T-helper 2 cell treated with Interferon-gamma antibody and Interleukin-4, amounts not matched to agents 5 μg/mL and 100 μg/mL, for 36 hours (primary cell): ENCODE measurements at places on chromosomes 13 and 19.

GRCh38 chr13:33537676-33538075 lies 252.1 kb upstream of the STARD13 start:
- DNase-seq, result no peak

- peak; percentile 10 for DNase-seq
Observed at GRCh38 chr13:26983543-26984320, 187.9 kb downstream of the USP12 start.

- no peak for DNase-seq
Observed at GRCh38 chr13:78129359-78129758, 210.7 kb upstream of the EDNRB start.

GRCh38 chr19:51146751-51147150 lies 4.7 kb downstream of the SIGLEC7 start:
- DNase-seq, result no peak

DNA sequence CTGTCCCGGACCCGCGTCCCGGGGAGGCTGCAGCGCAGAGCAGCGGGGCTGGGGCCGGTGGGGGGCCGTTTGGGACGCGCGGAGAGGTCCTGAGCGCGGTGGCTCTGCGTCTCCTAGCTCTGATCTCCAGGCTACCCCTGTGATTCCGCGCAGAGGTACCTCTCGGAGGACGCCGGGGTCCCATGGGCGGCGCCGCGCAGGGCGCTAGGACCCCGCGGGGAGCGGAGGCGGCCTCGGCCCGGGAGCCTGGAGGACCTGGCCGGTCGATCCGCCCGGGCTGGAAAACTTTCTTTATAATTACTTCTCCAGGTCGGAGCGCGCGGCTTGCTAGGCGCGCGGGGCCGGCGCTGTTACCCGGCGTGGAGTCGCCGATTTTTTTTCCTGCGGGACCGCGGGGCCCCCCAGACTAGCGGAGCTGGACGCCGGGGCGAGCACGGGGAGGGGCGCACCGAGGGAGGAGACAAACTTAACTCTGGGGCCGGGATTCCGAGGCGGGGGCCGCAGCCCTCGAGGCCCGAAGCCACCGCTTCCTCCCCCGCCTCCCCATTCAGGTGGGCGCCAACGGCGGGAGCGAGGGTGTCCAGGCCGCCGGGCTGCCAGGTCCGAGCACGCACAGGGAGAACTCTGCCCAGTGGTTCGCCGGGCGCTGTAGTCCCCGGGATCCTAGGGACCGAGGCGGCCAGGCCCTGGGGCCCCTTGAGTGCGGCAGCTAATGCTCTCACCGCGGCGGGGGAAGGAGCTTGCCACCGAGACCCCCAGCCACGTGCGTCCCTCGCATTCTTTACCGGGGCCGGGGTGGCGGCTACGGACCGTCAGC lies 848 bp upstream of the CEBPA start:
- no peak for DNase-seq

- DNase-seq, result no peak
Observed at GRCh38 chr19:19207637-19208572, 3.9 kb upstream of the NCAN start.

DNA sequence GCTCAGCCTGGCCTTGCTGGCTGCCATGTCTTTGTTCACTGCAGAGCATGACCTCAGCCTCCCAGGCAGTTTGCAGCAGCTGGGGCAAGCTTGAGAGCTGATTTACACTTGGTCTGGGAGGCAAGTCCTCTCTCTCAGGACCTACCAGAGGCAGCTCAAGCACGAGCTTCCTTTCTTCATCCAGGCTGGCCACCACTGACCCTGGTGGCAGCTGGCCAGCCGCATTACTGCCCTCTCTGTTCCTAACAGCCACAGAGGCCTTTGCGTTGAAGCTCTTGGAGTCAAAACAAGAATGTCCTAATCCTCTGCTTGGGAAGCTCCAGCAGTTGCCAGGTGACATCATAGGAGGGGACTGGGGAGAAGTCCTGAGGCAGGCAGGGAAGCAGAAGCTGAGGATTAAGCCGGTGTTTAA lies 85.7 kb downstream of the NUFIP1 start:
- DNase-seq, result no peak

GRCh38 chr13:109156181-109156935 lies 526.9 kb downstream of the MYO16 start:
- no peak for DNase-seq

GRCh38 chr19:31338069-31338776 lies 11.0 kb downstream of the TSHZ3 start:
- DNase-seq, result no peak

DNA sequence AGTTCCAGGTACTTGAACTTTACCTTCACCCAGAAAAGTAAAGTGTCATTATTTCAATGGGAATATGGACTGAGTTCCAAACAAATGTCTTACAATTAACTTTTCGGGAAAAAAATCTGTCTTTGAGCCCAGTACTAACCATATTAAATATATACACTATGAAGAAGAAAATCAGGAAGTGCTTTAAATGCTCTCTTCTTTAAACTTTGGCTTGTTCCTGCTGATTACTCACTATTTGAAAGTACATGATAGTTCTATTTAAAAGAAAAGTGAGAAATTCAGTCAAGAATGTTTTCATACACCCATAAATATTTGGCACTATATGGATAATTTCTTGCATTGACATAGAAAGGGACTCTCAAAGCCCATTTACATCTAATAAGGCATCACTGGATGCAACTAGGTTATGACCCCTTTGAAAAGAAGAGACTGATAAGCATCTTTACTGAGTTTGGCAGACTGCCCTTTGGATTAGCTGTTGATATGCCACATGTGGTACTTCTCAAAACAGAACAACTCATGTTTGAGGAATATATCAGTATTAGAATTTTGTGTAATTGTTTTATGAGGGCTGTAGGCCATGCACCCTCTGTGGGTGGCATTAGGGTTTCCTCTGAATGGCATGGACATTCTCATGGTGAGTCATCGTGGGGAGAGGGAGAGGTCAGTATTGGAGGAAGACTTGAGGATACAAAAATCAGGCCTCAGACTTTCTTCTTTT lies 25.0 kb upstream of the VWA8 start:
- DNase-seq, result no peak

- DNase-seq, result no peak
Observed at GRCh38 chr13:25980255-25980654, 71.6 kb downstream of the SHISA2 start.

- no peak for DNase-seq
Observed at GRCh38 chr19:6509118-6509971, 7.2 kb upstream of the TUBB4A start.

DNA sequence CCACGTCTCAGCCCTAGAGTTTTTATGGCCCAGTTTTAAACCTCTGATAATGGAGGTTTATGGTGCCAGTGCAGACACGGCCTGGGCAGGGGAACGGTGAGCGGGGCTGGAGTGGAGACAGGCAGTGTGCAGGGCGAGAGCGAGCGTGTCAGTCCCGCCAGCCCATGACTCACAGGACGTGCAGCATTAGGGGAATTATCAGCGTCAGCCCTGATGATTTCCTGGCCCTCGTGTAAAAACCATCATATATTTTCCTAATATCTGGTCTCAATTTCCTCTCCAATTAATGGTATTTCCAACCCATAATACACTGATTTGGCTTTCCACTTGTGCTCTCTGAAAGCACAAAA lies 104.6 kb upstream of the VSTM2B start:
- DNase-seq, result no peak

- DNase-seq, result peak; percentile 37
Observed at GRCh38 chr19:18278521-18279265, 2.7 kb downstream of the JUND start.

- no peak for DNase-seq
Observed at GRCh38 chr19:42193706-42194105, 23.8 kb downstream of the DEDD2 start.

DNA sequence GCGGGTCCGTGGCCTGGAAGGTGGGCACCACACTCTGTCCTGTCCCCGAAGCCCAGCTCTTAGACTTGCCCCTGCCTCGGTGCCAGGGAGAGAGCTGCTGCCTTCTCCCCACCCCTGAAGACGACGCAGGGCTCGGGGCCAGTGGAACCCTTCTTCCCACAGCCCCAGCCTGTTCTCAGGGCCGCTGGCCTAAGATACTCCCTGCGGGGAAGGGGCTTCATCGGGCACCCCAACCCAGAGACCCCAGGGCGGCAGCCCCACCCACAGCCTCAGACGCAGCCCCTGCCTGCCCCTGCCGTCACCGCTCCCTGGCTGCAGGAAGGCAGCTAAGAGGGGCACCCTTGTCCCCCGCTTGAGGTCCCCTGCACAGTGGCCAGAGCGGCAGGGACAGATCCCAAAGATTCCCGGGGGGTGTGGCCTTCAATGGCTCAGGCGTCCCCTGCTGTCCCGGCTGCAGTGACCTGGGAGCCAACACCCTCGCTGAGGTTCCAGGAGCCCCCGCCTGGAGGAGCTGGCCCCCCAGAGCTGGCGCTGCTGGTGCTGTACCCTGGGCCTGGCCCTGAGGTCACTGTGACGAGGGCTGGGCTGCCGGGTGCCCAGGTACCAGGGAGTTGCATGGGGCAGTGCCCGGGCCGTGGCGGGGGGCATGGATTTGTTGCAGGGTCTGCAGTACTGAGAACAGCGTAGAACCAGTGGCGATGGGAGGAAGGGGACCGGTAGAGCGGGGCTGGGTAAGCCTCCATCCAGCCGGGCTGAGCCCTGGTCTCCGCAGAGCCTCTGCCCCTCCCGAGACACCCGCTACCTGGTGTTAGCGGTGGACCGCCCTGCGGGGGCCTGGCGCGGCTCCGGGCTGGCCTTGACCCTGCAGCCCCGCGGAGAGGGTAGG lies 1.0 kb downstream of the AMH start:
- DNase-seq, result no peak

DNA sequence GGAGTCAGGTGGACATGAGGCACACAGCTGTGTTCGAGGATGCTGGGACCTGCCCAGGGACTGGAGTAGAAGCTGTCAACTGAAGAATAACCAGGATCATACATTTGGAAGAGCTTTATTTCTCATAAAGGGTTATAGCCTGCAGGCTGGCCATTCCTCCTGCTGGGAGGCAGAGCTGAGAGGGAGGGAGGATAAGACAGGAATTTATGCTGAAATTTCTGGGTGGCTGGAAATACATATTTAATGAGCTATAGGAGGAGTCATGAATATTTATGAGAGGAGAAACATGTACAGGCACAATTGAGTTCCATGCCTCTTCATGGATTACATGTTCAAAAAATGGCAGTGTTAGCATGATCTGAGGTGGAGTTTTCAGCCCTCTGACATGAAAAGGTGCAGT lies 151.9 kb downstream of the SHISA2 start:
- DNase-seq, result no peak

DNA sequence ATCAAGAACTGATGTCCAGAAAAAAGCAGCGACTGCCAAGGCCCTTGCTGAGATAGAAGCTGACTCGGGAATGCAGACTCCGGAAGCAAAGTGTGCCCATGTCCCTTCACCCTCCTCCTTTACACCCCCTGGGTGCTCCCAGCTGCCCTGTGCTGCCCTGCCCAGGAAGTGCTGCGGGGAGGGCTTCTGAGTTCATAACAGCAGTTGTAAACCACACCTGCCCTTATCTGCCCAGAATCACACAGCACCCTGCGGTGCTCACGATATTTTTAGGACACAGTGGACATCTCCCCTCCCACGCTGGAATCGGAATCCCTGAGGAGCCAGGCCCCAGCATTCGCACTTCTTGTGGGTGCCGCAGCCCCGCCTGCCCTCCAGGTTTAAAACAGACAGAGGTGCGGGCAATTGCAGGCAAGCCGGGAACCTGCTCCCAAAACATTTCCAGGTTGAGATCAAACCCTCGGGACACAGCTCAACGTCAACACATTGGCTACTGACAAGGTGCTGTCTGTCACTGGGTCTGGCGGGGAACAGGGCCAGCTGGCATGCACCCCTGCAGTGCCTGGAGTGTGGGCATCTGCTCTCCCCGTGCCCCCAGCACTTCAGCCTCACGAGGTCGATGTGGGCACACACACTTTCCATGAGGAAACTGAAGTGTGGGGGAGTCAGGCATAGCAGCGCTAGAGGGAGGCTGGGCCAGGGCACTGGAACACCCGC lies 36.8 kb downstream of the RAB20 start:
- DNase-seq, result no peak

DNA sequence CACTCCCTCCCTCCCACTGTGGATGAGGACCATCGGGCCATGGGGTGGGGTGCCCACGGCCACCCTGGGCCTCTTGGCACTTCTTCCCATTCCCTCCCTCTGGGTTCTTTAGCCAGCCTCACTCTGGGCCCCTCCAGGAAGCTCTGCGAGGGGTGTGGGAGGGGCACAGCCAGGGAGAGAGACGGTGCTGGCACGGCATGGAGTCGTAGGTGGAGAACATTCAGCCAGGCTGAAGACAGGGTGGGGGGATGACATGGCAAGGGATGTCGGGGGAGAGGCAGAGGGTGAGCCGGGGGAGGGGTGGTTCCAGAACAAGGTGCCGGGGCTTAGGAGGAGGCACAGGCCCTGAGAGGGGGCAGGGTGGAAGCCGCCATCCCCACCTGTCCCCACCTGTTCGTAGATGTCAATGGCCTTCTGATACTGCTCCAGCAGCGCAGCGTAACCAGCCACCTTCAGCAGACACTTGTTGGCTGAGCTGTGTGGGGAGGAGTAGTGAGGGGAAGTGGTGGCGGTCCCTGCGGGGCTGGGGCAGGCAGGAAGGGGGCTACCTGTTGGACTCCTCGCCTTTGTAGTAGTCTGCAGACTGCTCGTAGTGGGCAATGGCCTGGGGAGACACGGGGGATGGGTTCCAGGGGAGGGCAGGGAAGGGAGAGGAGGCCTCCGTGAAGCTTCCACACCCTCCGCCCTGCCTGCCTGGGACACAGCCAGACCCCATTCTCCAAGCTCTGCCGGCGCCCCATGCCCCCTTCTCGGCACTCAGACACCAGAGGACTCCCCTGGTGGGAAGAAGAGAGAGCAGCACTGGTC lies 8.8 kb upstream of the KPTN start:
- DNase-seq, result no peak

DNA sequence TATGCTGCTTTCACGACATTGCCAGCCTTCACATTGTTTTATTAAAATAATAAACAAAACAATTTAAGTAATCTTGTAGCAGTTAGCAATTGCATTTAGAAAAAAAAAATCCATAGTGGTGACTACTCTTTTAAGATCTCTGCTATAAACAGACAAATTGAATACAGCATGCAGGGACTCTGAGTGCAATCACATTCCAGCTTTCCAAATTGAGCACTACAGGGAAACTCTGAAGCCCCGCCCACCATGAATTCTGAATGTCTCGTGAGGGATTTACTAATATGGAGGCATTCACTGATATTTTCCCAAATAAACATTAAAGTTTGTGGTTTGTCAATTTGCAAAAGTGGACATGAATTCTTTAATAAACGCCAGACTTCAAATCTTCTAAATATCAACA lies 698.8 kb downstream of the LIG4 start:
- no peak for DNase-seq

DNA sequence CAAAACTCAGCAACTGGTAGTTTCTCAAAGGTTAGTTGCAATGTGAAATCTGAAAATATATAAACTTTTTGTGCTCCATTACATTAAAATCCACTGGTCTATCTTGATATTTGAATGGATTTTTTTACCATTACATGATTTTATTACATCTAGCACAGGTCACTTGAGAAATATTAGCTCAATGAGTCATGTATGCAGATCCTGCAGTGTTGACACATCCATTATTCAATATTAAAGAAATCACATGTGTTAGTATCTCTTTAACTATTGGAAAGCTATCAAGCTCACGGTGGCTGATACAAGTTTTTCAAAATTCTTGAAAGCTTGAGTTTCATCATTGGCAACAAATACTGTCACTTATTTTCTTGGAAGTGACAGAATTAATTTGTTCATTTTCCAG lies 373.9 kb upstream of the TSHZ3 start:
- DNase-seq, result no peak
